Calu3 (cell line): ENCODE measurements at places on chromosomes 7 and 10. TPM values are rescaled to one million over a fixed set of nuclear protein-coding genes. Genes with fewer than 3 reads are reported as not detected.

GRCh38 chr10:129965959-129966358 lies 1.9 kb upstream of the EBF3 start:
- DNase-seq = no peak

GRCh38 chr10:13053794-13054462 lies 46.0 kb upstream of the OPTN start:
- DNase-seq = no peak

DNA sequence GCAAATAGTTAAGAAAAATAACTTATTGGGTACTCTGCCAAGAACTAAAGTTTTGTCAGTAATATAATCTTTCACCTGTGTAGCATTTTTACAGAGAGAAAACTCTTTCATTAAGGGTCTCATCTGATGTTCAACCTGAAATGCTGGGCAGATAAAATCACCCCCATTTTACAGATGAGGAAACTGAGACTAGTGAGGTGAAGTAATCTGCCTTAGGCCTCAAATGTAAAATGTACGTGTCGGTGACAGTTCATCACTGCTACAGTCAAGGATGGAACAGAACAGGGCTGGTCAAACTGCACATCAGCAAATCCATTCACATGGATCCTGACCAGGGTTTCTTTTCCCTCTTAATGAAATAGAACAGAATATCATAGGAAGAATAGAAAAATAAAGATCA lies 121.8 kb downstream of the RAPGEF5 start:
- no peak for DNase-seq

DNA sequence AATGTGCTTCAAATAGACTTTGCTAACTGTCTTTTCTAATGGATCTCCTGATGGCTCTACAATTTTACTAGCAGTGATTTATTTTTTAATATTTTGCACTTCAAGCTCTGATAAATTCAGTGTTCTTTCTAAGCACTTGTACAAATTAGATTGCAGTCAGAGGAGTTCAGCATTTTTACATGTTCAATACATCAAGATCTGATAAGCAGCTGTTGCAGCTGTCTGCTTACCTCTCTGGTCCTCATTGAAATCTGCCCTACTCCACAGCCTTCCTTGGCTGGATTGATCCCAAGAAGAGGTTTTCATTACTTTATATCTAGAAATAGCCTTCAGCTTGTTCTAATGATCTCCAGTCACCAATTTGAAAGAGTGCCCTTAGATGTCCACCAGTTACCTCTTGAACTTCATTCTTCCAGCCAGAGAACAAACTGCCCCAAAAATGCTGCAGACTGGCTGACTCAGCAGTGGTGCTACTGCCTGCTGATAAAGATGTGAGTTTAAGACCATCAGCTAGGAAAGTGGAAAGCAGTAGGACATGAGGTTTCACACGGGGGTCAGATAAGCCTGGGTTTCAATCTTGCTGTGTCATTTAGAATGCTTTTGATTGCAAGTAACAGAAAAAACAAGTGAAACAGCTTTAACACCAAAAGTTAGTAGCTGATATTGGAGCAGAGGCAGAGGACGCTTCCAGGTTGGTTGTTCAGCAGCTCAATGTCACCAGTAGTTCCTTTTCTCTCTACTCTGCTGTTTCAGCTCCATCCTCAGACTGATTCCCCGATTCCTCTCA lies 350.9 kb upstream of the NPVF start:
- DNase-seq = no peak

- DNase-seq = no peak
Measured at GRCh38 chr10:61232780-61233179, 220.4 kb downstream of the TMEM26 start.

- no peak for DNase-seq
Measured at GRCh38 chr10:36265741-36266140, 623.6 kb upstream of the FZD8 start.

- no peak for DNase-seq
Measured at GRCh38 chr7:156612930-156613329, 27.6 kb upstream of the RNF32 start.

- no peak for DNase-seq
Measured at GRCh38 chr10:2761311-2761710, 306.0 kb upstream of the PFKP start.

DNA sequence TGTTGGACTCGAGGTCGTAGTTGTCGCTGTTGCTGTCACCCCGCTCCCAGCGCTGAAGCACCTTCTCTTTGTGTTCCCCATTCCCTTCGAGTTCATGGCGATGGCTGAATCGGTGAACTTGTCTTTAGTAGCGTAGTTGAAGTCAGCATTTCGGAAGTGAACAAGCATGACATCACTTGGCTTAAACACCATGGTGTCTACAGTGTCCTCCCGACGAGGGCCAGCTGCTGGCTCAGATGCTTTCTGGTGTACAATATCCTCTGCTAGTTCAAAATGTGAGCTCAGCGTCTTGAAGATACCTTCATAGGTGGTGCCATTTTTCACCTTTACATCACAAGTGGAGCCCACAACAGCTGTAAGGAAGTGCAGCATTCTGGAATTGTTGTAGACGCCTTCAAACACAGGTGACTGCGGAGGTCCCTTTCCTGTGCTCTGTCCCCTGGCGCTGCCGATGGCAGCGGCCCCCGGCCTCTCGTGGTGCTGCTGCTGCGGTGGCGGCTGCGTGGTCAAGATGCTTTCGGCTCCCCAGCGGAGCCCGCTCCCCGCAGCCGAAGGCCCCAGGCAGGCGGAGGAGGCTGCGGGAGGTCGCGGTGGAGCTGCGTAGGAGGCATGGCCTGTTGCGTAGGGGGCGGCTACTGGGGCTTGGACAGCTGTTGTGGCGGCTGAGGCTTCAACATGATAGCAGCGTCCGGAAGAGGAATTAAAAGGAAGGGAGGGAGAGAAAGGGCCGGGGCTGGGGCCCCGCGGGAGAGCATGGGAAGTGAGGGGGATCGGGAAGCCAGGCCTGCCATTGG lies 59.3 kb downstream of the ANKMY2 start:
- DNase-seq = no peak

GRCh38 chr7:157831143-157831905 lies 494.5 kb downstream of the DNAJB6 start:
- DNase-seq = no peak

DNA sequence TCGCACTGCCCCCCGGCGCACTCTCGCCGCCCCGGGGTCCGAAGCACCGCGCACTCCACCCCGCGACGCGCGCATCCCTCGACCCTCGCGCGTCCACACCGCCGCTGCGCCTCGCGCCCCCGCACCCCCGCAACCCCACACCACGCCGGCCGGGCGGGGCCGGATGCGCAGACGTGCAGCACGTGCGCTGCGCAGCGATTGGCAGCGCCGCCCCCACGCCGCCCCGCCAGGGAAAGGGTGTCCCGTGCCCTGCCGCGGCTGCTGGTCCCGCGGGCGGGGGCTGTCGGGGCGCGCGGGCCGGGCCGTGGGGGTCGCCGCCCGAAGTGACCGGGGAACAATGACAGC lies 53.7 kb upstream of the KDM7A start:
- peak; percentile 22 for DNase-seq

- DNase-seq = no peak
Measured at GRCh38 chr10:17428351-17429097, 25.9 kb downstream of the ST8SIA6 start.

- no peak for DNase-seq
Measured at GRCh38 chr10:119413093-119413453, 129.4 kb downstream of the RGS10 start.

DNA sequence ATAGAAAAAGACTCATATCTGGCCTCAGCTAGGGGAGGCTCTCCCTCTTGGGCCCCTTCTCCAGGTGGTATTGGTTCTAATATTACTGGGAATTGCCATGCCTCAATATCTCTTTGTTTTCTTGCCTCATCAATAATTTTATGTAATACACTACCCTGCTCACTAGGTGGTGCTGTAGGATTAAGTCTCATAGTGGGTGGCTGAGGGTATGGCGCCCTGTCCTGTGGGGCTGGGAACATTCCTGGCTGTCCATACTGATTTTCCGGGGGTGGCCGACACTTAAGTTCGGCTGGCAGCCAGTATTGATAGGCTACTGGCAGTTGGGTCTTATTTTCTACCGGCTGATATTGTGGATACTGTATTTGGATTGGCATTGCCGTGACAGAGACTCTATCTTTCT lies 9.0 kb upstream of the TAS2R3 start:
- DNase-seq = peak; percentile 33

- DNase-seq = no peak
Measured at GRCh38 chr10:69051303-69051702, 36.6 kb upstream of the SRGN start.

- no peak for DNase-seq
Measured at GRCh38 chr7:134438946-134439345, 20.0 kb downstream of the AKR1B1 start.

GRCh38 chr7:128738570-128739047 lies 550 bp upstream of the CALU start:
- no peak for DNase-seq

DNA sequence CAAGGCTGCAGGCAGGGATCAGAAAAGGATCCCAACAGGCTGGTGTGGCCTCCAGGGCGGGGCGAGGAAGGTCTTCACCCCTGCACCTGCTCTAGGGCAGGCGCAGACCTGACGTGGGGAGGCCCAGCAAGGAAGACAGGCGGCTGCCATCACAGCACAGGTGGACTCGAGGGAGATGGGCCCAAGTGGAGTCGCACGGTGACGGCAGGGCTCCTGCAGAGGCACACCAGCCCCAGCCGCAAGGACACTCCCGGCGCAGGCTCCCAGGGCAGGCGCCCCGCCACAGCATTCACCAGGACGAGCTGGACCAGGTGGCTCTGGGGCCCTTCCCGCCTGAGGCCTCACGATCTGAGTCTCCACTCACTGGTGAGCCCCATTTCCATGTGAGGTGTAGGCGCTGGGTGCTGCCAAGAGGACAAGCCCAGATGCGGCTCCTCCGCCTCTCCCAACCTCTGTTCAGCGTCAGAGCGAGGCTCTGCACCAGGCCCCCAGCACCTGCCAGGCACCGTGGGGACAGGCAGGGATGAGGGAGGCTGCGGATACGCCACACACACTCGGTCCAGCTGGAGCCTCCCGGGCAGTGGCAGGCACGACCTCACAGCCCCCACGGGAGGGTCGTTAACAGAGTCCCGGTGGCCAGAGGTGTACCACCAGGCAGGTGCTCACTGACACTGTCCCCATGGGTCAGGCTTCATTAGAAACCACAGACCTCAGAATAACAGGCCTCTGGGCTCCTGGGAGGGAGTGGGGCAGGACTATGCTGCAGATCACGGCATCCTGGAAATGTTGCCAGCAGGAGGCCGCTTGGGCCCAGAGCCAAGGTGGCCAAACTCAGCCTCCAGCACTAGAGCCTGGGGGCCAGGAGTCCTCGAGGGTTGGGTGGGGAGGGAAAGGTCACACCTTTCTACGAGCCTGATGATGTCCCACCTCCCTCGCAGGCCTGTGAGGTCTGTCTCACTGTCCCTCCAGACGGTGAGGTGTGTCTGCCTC lies 111.6 kb downstream of the MAD1L1 start:
- no peak for DNase-seq

- no peak for DNase-seq
Measured at GRCh38 chr7:124155432-124156022, 122.7 kb upstream of the TMEM229A start.

DNA sequence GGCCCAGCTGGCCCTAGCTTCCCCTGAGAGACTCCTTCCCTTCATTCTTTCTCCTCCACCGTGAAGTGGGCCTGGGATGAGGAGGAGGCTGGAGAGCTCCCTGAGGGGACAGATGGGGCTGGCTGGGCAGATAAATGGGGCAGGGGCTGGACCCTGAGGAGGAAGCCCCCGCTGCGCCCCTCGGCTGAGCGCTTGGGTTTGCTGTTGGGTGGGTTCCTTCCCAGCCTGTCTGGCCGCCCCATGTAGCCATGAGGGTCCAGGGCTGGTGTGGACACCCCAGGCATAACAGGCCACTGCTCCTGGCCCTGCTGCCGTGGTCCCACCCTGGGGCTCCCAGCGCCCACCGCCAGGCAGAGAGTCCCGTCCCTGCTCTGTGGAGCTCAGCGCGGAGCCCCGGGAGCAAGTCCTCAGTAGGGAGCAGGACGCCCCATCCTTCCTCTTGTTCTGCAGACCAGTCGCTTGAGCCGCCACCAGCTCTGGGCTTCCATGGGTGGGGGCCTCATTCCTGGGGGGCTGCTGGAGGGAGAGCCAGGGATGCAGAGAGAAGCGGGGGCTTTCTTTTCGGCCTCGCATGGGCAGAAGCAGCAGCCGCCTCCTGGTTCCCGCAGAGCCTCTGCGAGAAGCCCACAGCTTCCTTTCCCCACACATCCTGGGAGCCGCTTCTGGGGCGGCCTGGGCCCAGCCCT lies 266.4 kb upstream of the TCERG1L start:
- DNase-seq = no peak

Gene SPDYE8
- total RNA-seq = not detected in 2 replicates

Gene HKDC1
- total RNA-seq = 112 and 113 TPM in 2 replicates

Gene REEP3
- 94.7 and 97.5 TPM in 2 replicates for total RNA-seq

Gene FOXP2
- total RNA-seq = 1.6 and 2.5 TPM in 2 replicates

Gene PRSS2
- total RNA-seq = 0.64 TPM in 1 of 2 replicates, not detected in the other

Gene GSDME
- total RNA-seq = 9.4 and 11.9 TPM in 2 replicates

Gene ATRNL1
- total RNA-seq = 4.0 and 8.8 TPM in 2 replicates

Gene PSPH
- total RNA-seq = 37.5 and 39.9 TPM in 2 replicates

Gene SUN3
- 1.1 and 1.8 TPM in 2 replicates for total RNA-seq

Gene GDF2
- total RNA-seq = not detected in 2 replicates

Gene SFRP4
- not detected in 2 replicates for total RNA-seq

Gene MYH16
- 0.61 and 0.97 TPM in 2 replicates for total RNA-seq

Gene CRPPA
- total RNA-seq = 7.5 and 9.9 TPM in 2 replicates
